ENCODE measurements at places on chromosomes 1 and 21.

GRCh38 chr1:155026588-155026987 lies 7.0 kb downstream of the DCST2 start:
- no peak for DNase-seq

DNA sequence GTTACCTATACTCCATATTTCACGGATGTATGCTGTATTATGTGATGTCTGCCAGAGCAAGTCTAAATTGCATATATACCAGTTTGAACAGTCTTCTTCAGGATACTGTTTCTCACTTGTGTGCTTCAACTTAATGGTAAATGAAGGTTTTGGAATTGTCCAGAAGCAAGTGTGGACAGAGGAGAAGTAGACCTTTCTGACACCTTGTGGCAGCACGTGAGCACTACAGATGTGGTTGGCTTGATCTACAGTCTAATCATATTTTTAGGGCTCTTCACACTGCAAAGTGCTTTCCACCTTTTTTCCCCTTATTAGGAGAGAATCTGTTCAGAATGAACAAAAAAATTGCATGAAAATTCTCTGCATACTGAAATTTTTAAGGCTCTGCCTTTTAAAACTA lies 10.9 kb downstream of the MORC3 start:
- DNase-seq = no peak

- DNase-seq = no peak
These were observed 14.0 kb upstream of the SGIP1 start for GRCh38 chr1:66519992-66520391.

GRCh38 chr1:1759456-1760344 lies 18.6 kb downstream of the NADK start:
- DNase-seq = no peak

- DNase-seq = no peak
These were observed 3.7 kb downstream of the ST3GAL3 start for GRCh38 chr1:43711049-43711448.

DNA sequence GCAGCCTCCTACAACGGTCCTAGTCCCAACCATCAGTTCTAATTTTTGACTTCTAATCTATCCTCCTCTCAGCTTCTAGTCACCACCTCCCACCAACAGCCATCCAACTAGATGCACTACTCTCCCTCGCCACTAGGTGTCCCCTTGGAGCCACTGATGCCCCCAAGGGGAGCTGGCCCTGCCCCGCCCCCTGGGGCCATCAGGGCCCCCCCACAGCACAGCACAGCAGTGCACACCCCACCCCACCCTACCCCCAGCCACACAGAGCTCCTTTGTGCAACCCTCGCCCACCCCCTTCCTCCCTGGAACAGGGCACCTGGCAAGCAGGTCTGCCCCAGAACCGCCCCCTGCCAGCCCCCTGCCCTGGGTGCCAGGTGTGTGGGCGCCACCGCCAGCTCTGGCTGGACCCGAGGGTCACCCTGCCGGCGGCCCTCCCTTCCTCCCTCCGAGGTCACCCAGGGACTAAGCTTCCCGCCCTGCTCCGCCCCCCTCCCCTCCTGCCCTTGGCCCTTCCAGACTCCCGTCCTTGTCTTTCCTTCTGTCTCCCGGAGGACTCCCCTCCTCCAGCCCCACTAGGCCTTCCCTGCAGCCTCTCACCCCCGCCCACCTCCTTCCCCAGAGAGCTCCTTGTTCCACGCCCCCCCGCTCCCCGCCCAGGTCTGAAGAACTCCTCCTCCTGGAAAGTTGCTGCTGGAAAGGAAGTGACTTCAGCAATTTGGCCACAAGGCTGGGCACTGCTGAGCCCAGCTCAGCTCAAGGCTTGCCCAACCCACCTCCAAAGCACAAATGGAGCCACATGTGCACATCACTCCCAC lies 47.0 kb downstream of the AHDC1 start:
- peak; percentile 70 for DNase-seq

GRCh38 chr1:151047925-151048644 lies 534 bp downstream of the C1orf56 start:
- DNase-seq = no peak
